ENCODE measurements at places on chromosomes 1 and 21. TPM values are rescaled to one million over a fixed set of nuclear protein-coding genes. Genes with fewer than 3 reads are reported as not detected.

- DNase-seq, result no peak
Observed at GRCh38 chr1:208888376-208888775, 644.2 kb upstream of the PLXNA2 start.

GRCh38 chr1:180136331-180136967, 18.2 kb upstream of the QSOX1 start:
- DNase-seq, result no peak

- no peak for DNase-seq
Observed at GRCh38 chr1:204801211-204801610, 69.5 kb upstream of the NFASC start.

The ANXA9 gene
- 8.3 TPM for polyA plus RNA-seq

The MYCL gene
- 13.2 TPM for polyA plus RNA-seq

GRCh38 chr1:12566484-12567287, 51.3 kb downstream of the DHRS3 start:
- no peak for DNase-seq

DNA sequence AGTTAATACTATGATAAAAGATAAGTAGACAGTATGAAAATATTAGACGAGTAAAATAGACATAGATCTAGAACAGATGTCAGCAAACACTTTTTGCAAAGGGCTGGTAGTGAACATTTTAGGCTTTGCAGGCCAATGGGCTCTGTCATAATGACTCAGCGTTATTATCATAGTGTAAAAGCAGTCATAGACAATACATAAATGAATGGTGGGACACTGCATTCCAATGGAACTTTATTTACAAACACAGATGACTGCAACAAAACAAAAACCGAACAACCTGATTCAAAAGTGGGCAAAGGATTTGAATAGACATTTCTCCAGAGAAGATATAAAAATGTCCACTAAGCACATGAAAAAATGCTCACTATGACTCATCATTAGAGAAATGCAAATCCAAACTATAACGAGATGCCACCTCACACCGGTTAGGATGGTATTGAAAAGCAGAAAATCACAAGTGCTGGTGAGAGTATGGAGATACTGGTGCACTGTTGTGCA, 7.3 kb downstream of the GSTM5 start:
- no peak for DNase-seq

- no peak for DNase-seq
Observed at GRCh38 chr1:227073786-227074185, 133.7 kb downstream of the COQ8A start.

The FAM163A gene
- polyA plus RNA-seq, result 3.1 TPM

DNA sequence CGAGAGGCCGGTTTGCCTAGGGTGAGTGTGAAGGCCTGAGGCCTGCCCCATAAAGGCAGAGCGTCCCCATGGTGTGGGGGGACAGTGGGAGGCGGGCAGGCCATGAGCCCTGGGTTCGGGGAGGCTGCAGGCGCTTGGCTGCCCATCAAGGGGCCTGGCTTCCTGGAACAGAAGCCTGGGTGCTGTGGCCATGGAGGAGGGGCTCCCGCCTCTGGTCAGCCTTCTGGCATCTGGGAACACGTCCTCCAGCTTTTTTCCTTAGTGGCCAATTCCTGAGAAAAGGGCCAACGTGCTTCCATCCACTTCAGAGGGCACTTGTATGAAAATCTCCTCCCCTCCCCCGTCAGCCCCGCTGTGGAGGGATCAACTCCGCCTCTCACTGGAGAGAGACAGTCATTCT, 58.7 kb downstream of the PRDM16 start:
- no peak for DNase-seq

DNA sequence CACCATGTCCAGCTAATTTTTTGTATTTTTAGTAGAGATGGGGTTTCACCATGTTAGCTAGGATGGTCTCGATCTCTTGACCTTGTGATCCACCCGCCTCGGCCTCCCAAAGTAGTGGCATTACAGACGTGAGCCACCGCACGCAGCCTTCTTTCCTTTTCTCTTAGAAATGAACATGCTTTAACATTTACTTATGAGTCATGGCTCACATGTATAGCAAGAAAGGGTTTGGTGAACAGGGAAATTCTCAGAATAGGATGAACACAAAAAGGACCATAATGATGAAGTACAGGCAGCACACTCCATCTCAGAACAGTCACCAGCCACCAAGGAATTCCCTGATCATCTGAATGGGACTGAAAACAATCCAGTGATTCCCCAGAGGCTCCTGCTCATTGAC, 9.4 kb upstream of the VAMP4 start:
- DNase-seq, result no peak

- no peak for DNase-seq
Observed at GRCh38 chr1:56397811-56398231, 181.5 kb downstream of the PLPP3 start.

The ATP1A2 gene
- polyA plus RNA-seq, result 692 TPM

The CAP1 gene
- polyA plus RNA-seq, result 170 TPM

Data from spinal cord (tissue), 10 donors.